ENCODE measurements at places on chromosomes 16 and 17. TPM values are rescaled to one million over a fixed set of nuclear protein-coding genes. Genes with fewer than 3 reads are reported as not detected.

The RMI2 gene
- 9.0 TPM for total RNA-seq

The CLDN6 gene
- not detected for total RNA-seq

The NPIPB2 gene
- 7.4 TPM for total RNA-seq

The TAC4 gene
- not detected for total RNA-seq

The KRT9 gene
- total RNA-seq = 0.61 TPM

The RND2 gene
- total RNA-seq = 0.30 TPM

The LDHD gene
- total RNA-seq = 6.5 TPM

The PIPOX gene
- total RNA-seq = 4.2 TPM

The CCR7 gene
- 0.53 TPM for total RNA-seq

The IRX3 gene
- total RNA-seq = 27.4 TPM

The TPSAB1 gene
- 20.4 TPM for total RNA-seq

The MYH8 gene
- not detected for total RNA-seq

The KRT39 gene
- not detected for total RNA-seq

The RAB26 gene
- total RNA-seq = 1.1 TPM

The MED13 gene
- 39.5 TPM for total RNA-seq

The CA4 gene
- 0.45 TPM for total RNA-seq

The CHD9NB gene
- 2.2 TPM for total RNA-seq

The TBC1D3G gene
- total RNA-seq = not detected

The TNFRSF13B gene
- total RNA-seq = not detected

The CTF1 gene
- 3.6 TPM for total RNA-seq

The SPIRE2 gene
- total RNA-seq = 3.4 TPM

The HSF5 gene
- total RNA-seq = not detected

The ABCA10 gene
- total RNA-seq = 2.5 TPM

The HLF gene
- total RNA-seq = 19.8 TPM

The TBC1D3H gene
- total RNA-seq = not detected

The GPR139 gene
- not detected for total RNA-seq

The TNFRSF17 gene
- not detected for total RNA-seq

The RSAD1 gene
- total RNA-seq = 9.1 TPM

The ASPA gene
- total RNA-seq = 0.22 TPM

The P3H4 gene
- 2.4 TPM for total RNA-seq

The HS3ST3A1 gene
- total RNA-seq = 15.8 TPM

The DPH1 gene
- 14.9 TPM for total RNA-seq

The MRPL27 gene
- 72.9 TPM for total RNA-seq

The CCL13 gene
- 1.4 TPM for total RNA-seq

The B3GNT9 gene
- 4.1 TPM for total RNA-seq

The TENT4B gene
- total RNA-seq = 9.1 TPM

The DNAAF8 gene
- total RNA-seq = 0.42 TPM

The ARL5C gene
- total RNA-seq = not detected

The G6PC1 gene
- total RNA-seq = not detected
